ENCODE measurements at places on chromosomes 4 and X.
A peak's percentile ranks its signal among the peaks of the same experiment; 100 is the strongest.

GRCh38 chr4:113539408-113539807, 222.1 kb downstream of the CAMK2D start:
- DNase-seq: peak; percentile 75

DNA sequence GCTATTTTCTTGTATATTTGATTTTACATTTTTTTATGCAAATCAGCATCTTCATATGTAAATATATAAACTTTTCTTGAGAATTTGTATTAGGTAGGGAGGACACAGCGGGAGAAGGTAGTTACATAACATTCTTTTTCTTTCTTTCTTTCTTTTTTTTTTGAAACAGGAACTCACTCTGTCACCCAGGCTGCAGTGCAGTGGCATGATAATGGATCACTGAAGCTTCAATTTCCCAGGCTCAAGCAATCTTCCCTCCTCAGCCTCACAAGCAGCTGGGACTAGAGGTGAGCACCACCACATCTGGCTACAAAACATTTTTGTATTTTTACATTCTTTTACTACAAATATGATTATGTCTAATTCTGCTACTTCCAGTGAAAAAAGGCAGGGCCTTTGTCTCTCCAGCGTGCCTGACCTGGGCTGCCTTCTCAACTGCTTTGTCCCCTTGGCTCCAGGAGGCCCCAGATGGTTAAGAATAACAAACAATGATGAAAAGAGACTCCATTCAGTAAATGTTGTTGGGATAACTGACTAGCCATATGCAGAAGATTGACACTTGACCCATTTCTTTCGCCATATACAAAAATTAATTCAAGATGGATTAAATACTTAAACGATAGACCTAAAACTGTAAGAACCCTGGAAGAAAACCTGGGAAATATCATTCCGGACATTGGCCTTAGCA, 46.5 kb upstream of the FAT4 start:
- no peak for DNase-seq

- DNase-seq: no peak
Observed at GRCh38 chr4:108586778-108587177, 33.6 kb upstream of the RPL34 start.

- DNase-seq: no peak
Observed at GRCh38 chr4:139559687-139560086, 3.7 kb upstream of the SETD7 start.

DNA sequence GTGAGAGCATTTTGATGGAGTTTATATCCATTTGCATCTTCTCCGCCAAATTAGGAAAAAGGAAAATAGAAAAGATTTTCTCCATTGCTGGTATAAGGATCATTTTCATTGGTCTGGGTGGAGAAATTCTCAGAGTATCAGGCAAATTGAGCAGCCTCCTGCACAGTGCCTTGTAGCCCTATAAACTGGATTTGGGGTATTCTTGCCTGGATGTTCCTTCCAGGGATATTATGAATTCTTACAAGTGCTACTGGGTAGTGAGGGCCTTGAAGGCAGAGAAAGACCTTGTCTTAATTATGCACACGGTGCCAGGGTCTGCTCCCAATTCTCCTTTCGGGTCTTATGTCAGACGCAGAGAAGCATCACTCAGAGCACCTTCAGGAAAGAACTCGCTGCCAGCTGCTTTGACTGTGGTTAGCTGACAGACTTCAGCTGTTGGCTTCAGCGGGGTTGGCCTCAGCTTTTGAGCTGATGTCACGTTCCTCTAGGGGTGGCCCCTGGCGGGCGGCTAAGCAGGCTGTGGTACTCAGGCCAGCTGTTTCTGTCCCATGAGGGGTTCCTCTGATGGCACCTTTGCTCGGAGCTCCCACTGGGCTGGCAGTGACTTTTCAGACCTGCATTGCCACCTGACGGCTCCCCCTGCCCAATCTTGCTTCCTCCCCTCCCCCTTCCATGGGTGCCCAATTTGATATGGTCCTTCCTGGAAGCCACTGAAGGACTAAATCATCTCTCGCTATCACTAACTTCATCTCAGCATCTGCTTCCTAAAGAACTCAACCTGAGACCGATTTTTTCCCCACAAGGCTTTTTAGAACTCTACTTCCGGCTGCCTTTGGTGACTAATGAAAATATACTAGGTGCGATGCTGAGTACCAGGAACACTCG, 519.5 kb downstream of the BCOR start:
- no peak for DNase-seq

DNA sequence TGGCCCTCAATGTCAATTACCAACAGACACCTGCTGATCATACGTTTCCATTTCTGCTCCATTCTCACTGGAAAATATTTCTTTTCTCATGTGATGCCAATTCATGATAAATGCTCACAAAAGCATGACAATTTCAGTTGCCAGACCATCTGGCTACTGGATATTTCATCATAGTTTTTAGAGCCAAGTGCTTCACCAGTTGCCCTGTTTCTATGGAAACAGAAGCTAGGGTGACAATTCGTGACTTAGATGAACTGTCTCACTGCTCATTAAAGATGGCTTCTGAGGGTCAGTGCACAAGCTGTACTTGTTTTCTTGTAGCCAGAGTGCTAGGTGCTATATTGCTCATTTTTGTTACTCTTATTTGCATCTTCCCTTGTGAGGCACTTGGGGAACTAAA, 184.9 kb downstream of the COMMD8 start:
- no peak for DNase-seq

- peak; percentile 3 for DNase-seq
Observed at GRCh38 chr4:169758401-169758962, 738 bp upstream of the HPF1 start.

GRCh38 chrX:21373637-21374162, 518 bp upstream of the CNKSR2 start:
- DNase-seq: no peak

DNA sequence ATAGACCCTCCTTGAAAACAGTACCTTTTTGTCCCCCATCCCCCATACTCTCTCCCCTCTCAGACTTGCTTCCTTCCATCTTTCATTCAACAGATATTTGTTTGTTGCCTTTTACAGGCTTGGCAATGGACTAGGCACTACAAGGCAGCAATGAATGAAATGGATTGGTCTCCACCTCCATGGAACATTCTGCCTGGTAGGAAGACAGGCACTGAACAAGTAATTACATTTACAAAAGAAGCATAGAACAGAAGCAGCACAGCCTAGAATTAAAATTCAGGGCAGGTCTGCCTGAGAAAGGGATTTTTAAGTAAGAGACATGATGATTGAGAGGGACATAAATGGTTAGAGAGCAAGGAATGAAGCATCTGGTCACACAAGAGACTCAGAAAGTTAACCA, 346.1 kb downstream of the GRXCR1 start:
- DNase-seq: no peak

DNA sequence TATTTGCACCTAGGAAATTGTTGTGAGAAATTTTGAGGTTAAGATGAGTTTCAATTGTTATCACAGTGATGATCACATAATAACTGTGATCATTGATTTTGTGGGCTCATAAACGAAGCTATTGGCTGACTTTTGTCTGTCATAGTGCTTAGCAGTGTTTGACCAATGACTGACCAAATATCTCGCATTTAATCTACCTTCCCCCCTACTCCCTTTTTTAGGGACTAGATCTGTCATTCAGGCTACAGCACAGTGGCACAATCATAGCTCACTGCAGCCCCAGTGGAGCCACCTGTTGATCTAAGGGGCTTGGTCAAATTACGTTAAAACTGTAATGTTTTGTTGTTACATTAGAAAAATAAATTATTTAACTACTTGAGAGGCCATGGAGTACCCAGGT, 1.5 kb downstream of the FUNDC2 start:
- DNase-seq: no peak

- DNase-seq: peak; percentile 19
Observed at GRCh38 chr4:124386163-124386562, 326.4 kb downstream of the ANKRD50 start.

DNA sequence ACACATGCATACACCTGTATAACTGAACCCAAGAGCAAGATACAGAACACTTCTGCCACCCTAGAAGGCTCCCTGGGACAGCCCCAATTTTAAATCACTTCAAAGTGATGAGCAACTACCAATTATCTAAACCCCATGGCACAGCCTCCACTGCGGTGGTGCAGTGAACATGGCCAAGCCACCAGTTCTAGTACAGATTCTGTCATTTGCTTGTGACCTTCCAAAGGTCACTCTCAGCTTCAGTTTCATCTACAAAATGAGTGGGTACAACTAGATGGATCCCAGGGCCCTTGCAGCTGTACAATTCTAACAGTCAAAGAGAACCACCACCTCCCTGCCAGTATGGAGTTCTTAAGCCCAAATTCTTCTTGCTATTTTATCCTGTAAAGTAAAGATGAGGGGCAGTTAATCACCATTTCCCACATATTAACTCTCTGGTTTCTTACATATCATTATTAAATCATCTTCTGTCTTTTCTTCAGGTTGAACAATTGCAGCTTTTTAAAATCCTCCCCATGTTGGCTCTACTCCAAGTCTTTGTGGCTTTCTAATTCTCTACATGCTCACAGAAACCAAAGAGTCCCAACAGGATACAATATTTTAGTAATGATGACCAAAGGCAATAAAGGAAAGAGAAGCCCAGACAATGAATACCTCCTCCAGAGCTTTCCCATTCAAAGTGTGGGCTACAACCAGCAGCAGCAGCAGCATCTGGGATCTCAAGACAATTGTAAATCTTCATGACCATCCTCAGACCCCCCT, 39.0 kb upstream of the GPM6B start:
- DNase-seq: peak; percentile 29

DNA sequence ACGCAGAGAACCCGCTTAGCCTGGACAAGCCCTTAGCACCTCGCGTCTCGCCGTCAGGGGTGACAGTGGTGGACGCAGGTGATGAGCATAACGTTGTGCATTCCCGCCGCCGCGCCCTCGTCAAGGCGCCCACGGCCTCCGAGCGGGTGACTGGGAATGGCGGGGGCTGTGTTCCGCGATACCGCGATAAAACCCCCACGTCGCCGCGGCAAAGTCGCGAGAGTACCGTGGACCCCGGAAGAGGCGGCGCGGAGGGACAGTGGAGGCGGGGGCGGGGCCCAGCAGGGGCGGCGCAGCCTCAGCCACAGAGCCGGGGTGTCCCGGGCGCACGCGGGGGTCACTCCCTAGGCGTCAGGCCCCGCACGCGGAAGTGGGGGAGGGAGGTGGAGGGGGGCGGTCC, 53.8 kb downstream of the ZFYVE28 start:
- peak; percentile 13 for DNase-seq

- no peak for DNase-seq
Observed at GRCh38 chr4:11328401-11328800, 100.3 kb downstream of the HS3ST1 start.

- DNase-seq: peak; percentile 93
Observed at GRCh38 chrX:38800981-38801845, at the start of gene MID1IP1. TSS of gene MID1IP1 (plus strand) at chrX:38801459. CDS start at chrX:38804947, 3,488 bp downstream.

GRCh38 chrX:139094671-139095592, 383.4 kb upstream of the FGF13 start:
- no peak for DNase-seq

GRCh38 chr4:19455196-19455595, 796.5 kb upstream of the SLIT2 start:
- no peak for DNase-seq

DNA sequence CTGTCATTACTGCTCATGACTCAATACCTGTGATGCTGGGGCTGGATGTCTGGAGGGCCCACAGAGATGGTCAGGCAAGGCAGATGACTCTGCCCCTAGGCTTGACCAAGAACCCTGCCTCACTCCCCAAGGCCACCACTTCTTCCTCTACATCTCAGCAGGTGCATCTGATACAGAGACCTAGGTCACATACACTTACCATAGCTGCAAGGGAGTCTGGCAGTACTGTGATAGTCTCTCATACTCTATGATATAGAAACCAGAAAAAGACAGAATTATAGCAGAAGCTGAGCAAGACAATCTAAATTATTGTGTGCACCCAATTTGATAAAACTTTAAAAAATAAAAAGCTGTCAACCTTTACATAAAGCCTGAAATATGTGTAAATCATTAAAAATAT, 477.1 kb upstream of the GALNT7 start:
- DNase-seq: no peak

DNA sequence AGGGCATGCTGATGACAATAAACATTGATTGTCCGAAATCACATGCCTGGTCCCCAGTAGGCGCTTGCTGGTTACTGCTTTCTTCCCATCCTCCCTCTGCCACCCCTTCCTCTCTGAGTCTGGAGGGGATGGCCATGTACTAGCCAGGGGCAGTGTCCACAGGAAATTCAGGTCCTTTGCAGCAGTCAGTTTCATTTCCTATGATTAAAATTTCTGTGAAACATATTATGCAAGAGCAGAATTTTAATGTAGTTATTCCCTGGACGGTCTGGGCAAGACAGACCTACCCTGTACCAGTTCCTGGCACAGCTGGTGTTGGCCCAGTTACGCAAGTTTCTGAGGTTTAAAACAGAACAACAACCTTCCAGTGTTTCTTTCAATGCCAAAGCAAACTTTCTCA, 28.2 kb upstream of the TLR2 start:
- DNase-seq: no peak

DNA sequence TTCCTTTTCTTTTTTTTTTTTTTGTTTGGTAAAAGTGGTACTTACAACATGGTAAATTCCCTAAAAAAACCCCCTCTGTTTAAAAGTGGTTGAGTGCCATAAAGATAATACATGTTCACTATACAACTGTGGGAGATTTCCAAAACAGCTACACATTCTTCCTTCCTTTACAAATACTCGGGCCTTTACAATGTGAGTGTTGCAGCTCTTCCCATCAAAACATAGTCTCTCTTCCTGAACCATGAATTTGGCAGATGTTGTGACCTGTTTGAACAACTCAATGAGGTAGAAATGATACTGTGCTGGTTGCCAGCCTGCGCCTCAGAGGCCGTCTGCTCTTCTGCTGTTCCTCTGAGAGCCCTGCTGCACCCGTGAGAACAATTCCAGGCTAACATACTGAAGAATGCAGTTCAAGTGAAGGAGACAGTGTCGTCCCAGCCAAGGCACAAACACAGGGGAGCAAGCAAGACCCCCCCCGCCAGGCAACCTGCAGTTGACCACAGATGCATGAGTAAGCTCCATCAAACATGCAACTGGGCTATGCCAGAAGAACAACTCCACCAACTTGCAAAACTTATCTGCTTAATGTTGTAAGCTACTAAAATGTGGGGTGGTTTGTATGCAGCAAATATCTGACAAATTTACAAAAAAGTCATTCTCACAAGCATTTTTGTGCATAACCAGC, 645.0 kb downstream of the PCDH7 start:
- DNase-seq: no peak

DNA sequence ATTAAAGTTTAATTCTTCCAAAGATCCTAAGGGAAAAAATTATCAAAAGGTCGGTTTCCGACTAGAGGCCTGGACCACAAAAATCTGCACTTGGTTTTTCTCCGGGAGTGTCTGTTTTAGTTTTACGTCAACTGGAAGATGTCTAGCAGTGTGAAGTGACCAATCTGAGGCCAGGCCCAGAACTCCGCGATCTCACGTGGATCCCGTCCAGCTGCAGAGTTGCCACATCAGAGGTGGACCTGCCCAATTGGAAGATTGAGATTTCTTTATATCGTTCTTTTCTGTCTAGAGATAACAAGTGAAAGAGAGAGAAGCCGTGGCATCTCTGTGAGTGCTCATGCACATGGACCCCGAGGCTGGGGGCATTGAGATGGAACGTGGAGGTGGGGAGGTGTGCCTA, 115.8 kb downstream of the AFF1 start:
- DNase-seq: no peak

- peak; percentile 67 for DNase-seq
Observed at GRCh38 chr4:88939697-88940096, 117.3 kb downstream of the FAM13A start.

All from astrocyte of the spinal cord (primary cell).